ENCODE measurements at places on chromosomes 4 and X.

DNA sequence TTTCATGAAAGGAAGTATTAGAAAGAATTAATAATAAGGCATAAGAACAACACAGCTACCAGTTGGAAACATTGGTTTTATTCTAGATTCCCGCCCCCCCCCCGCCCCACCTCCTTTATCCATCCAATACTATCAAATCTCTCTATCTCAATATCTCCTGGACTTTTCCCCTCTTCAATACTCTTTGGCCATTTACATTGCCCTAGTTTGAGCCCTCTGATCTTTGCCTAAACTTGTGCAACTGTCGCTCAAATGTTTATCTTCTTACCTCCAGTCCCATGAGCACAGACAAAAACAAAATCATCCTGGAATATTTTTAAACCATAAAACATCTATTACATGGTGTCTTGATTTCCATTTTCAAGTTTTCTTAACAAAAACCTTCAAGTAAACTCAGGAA lies 488.2 kb downstream of the KLHL13 start:
- DNase-seq, result no peak

GRCh38 chrX:71909956-71910355 lies 689 bp upstream of the NHSL2 start:
- no peak for DNase-seq

GRCh38 chrX:9746148-9746888 lies 19.3 kb downstream of the GPR143 start:
- no peak for DNase-seq

DNA sequence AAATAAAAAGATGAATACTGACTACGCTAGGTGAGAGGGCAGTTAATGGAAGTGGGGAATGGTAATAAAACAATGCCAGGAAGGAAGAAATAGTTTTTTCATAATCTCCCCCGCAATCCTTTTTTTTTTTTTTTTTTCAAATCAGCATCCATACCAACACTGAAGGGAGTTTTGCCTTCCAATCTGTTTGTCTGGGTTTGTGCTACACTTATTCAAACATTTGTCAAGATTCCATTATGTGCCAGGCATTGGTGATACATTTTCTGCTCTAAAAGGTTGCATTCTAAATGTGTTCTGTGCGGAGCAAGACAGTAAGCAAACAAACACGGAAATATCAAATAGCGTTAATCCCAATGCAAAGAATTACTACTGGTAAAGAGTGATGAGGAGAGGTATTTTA lies 437.9 kb upstream of the BOD1L1 start:
- DNase-seq, result no peak

GRCh38 chr4:124879195-124879594 lies 166.7 kb upstream of the ANKRD50 start:
- DNase-seq, result no peak

GRCh38 chr4:124202099-124202498 lies 510.4 kb downstream of the ANKRD50 start:
- DNase-seq, result no peak

- DNase-seq, result no peak
Observed at GRCh38 chrX:56503941-56504673, 59.3 kb upstream of the UBQLN2 start.

DNA sequence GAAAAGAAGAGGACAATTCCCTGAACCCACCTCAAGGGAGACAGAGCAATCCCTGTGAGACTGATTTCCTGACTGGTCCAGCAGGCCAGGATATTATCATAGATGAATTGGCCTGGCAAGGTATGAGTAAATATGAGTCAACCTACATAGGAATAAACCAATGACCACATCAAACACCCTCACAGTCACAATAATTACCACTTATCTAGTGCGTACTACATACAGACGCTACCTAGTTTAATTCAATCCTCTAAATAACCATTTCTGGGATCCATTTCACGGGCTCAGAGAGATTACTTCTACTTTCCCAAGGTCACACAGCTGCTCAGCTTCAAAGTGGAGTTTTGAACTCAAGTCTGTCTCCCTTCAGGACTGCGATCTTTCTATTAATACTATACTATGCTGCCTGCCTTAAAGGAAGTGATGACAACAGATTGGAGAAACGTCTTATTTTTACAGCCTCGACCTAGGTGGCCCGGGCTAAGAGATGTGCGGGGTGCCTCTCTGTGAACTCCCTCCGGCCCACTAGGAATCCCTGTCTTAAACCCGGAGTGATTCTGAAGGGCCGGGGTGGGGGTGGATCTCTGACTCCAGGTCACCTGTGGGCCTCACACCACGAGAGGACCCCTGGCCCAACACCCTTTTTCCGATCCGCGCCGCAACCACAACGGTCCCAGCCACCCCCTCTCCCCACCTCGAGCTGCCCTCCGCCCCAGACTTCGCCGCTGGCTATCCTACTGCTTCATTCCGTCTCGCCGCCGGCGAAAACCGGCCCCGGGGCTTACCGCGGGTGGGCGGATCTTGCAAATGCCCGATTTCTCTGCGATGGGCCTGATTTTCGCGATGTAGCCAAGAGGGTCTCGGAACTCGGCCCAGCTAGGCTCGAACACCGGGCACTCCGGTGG lies 800 bp downstream of the KDM5C start:
- no peak for DNase-seq

DNA sequence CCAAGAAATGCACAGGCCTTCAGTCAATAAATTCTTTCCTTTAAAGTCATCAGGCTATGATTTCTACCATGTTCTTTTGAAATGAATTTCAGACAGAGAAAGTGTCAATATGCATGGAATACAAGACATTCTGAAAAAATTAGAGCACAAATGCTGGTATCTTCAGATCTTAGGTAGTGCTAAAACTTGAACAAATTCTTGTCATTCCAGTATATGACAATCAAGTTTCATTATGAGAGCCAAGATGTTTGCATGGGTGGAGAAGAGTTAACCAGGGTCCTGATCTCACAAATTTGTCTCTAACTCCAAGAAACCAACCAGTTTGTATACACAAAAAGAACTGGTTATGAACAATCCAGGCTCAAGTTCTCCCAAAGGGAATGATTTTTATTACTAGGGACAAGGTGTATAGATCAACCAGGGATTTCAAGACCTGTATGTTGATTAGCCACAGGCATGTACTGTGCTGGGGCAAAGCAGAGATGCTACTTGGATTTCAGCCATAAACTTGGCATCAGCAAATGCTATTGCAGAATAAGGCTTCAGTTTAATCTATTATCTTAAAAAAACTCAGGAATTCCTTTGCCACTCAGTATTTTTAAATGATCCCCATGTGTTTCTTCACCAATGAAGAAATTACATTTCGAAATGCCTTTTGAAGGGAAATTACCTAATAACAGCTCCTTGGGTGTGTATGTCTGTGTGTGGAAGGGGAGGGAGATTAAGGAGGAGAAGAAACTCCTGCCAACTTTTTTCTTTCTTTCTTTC lies 69.7 kb downstream of the FANCB start:
- DNase-seq, result no peak

DNA sequence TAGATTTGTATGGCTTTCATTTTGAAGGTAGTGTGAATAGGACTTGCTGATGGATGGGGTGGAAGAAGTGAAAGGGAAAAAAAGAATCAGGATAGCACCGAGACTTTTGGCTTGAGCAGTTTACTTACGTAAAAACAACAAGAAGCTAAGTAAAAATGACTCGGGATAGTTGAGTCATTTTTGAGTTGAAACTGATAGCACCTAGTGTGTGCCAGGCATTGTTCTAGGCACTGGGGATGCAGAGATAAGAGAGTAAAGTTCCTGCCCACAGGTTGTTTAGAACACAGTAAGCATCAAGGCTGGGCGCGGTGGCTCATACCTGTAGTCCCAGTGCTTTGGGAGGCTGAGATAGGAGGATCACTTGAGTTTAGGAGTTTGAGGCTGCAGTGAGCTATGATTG lies 34.7 kb downstream of the ADD1 start:
- DNase-seq, result no peak

- no peak for DNase-seq
Observed at GRCh38 chr4:66606908-66607307, 936.6 kb upstream of the EPHA5 start.

GRCh38 chrX:69094977-69095669 lies 70.1 kb downstream of the PJA1 start:
- DNase-seq, result no peak

DNA sequence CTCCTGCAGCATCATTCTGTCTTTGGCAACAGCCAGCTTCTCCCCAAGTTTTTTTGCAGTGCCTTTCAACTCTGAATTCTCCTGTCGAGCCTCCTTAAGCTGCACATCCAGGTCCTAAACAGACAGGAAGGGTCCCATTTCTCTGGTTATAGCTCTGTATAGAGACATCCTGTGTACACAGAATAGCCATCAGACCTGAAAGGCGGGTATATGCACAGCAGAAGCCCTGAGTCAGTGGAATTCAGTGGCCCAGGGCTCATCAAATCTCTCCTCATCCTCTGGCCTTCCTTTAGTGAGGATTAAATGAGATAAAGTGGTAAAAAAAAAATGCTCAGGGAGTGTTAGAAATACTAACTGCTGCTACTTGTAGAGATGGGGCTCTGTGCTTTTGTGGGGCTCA lies 73.8 kb downstream of the FAM184B start:
- no peak for DNase-seq

GRCh38 chr4:143294310-143294709 lies 42.4 kb upstream of the GAB1 start:
- no peak for DNase-seq

- no peak for DNase-seq
Observed at GRCh38 chr4:153824501-153824900, 35.6 kb upstream of the SFRP2 start.

DNA sequence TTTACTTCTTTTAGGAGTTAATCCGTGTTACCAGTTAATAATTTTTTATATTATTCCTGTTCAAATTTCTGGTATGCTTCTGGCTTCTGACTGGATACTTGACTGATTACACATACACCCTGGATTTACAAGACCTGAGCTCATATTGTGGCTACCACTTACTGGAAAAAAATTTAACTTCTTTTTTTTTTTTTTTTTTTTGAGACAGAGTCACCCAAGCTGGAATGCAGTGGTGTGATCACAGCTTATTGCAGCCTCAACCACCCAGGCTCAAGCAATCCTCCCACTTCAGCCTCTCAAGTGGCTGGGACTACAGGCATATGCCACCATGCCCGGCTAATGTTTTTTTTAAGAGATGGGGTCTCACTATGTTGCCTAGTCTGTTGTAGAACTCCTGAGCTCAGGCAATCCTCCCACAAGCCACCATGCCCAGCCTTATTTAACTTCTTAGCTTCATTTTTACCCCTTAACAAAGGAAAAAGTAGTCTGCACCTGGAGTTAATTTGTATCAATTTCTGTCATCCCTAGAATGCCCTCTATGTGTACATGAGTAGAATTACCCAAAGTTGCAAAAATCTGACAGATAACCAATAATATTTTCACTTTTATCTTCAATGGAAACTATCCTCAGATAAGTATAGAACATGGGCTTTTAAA lies 50.3 kb downstream of the TMEM165 start:
- DNase-seq, result no peak

DNA sequence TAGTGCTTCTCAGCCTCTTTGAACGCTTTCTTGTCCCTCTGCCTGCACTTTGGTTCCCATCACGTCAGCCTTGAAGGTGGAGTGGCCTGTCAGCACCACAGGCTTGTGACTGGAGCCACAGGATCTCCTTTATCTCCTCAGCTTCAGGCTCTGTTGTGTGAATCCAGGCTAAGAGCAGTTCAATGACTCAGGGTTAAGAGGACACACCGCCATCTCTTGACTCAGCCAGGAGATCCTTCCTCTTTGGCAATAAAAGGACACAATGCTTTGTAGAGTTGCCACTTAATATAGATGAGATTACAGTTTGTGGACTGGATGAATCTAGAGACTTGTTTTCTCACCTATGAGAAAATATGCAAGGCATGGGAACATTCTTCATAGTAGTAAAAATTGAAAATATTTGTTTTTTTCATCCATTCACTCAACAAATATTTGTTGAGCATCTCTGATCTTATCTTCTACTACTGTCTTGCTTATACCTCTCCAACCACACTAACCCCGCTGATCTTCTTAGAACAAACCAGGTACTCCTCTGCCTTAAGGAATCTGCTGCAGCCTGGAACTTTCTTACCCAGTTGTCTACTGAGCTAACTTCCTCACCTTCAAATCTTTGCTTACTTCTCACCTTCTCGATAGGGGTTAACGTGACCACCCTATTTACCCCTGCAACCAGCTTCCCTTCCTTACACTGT lies 62.3 kb downstream of the UCHL1 start:
- no peak for DNase-seq

GRCh38 chr4:139560406-139561104 lies 4.5 kb upstream of the SETD7 start:
- no peak for DNase-seq

DNA sequence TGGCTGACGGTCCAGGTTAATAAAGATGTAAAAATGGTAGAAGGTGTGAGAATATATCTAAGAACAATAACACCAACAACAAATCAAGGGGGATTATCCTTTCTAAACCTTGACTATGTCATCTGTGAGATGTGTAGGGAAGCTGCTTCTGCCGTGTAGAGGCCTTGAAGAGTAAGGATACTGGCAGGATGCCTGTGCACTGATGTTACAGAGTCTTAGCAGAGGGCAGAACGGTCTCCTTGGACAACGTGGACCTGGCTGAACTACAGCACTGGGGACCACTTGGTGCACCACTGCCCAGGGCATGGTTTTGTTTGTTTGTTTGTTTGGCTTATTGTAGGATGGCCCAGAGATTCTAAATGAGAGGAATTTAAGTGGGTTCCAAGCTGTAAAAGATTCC lies 33.5 kb downstream of the GPAT3 start:
- no peak for DNase-seq

- DNase-seq, result no peak
Observed at GRCh38 chr4:129455482-129455881, 359.5 kb downstream of the C4orf33 start.

DNA sequence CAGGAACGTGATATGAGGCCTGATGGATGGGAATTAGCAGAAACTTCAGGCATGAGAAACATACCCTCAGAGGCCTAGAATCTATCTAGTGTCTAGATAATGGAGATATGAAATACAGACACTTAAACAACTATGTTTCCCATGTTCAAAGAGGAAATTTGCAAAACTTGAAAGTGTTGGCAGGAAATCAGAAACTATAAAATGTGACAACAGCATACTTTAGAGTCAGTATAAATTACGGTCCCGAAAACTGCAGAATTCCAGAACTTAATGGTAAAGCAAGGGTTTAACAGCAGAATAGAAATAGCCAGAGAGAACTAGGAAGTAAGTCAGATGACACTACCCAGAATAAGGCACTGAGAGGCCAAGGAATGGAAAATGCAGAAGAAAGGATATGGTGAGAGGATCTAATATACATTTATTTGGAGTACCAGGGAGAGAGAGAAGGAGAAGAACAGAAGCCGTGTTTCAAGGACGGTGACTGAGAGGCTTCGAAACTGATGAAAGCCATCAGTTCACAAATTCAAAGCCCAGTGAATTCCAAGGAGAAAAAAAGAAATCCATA lies 7.4 kb downstream of the HTT-AS start:
- no peak for DNase-seq
